ENCODE measurements at places on chromosomes 12 and 14. TPM values are rescaled to one million over a fixed set of nuclear protein-coding genes. Genes with fewer than 3 reads are reported as not detected.
A peak's percentile ranks its signal among the peaks of the same experiment; 100 is the strongest.

The ERBB3 gene
- total RNA-seq = 147 TPM

- DNase-seq = no peak
Observed at GRCh38 chr12:50678650-50679365, 85.1 kb upstream of the ATF1 start.

The TPH2 gene
- total RNA-seq = not detected

The STX2 gene
- total RNA-seq = 4.5 TPM

GRCh38 chr12:69039911-69040310 lies 106.9 kb upstream of the CPM start:
- DNase-seq = no peak

The IRAK3 gene
- total RNA-seq = 6.5 TPM

The JDP2 gene
- total RNA-seq = 51.8 TPM

DNA sequence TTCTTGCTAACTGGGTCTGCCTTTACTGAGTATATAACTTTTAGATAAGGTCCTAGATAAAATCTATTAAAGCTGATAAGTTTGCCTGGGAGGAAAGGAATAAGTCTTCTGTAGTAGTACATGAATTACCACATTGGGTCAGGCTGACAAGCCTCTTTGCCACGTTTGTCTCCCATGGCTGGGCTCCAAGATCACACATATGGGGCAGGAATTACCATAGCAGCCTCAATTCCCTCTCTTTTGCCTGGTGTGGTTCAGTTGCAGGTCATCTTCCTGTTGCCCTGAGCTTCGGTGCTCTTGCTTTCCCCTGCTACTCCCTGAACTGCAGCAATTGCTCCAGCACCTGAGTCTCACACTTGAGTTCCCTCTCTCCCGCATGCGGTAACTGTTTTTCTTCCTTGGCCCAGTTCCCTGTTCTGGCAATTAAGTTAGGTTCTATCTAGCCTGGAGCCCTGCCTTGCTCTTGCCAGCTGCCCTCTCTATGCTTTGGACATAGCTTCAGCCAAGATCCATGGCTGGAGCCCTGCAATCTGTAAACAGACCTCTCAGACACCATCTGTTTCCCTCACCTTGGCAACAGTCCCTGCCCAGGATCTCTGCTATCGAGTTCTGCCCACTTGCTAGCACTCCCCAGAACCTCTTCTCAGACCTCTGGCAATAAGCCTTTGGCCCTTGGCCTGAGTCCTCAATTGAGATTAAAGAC lies 5.8 kb upstream of the GLT8D2 start:
- no peak for DNase-seq

The MGAT4C gene
- total RNA-seq = 0.26 TPM

GRCh38 chr12:78494911-78495310 lies 369.7 kb upstream of the SYT1 start:
- no peak for DNase-seq

The CLEC14A gene
- 18.9 TPM for total RNA-seq

DNA sequence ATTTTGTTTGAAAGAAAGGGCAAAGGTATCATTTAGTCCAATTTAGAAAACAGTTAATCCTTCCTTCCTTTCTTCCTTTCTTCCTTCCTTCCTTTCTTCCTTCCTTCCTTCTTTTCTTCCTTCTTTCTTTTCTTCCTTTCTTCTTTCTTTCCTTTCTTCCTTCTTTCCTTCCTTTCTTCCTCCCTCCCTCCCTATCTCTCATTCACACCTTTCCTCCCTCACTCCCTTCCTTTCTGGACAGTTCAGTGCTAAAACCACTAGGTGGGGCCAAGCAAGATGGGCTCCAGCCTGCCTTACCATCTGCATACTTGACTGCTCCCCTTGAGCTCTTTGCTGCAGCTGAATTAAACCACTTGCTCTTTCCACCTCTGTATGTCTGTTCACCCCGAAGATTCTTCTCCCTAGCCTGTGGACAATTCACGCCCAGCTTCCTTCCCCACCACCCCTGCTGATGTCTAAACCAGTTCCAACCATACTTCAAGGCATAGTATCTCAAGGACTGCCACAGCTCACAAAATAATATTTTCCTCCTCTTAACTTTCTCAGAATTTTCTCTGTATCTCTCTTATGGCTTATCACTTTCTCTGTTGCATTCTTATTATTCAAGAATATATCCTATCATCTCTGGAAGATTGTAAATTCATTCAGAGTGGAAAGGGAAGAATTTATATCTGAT lies 78.0 kb downstream of the DBX2 start:
- no peak for DNase-seq

The SERPINA5 gene
- 1.9 TPM for total RNA-seq

GRCh38 chr12:19158923-19159322 lies 29.4 kb downstream of the PLEKHA5 start:
- no peak for DNase-seq

The UNC119B gene
- 23.1 TPM for total RNA-seq

DNA sequence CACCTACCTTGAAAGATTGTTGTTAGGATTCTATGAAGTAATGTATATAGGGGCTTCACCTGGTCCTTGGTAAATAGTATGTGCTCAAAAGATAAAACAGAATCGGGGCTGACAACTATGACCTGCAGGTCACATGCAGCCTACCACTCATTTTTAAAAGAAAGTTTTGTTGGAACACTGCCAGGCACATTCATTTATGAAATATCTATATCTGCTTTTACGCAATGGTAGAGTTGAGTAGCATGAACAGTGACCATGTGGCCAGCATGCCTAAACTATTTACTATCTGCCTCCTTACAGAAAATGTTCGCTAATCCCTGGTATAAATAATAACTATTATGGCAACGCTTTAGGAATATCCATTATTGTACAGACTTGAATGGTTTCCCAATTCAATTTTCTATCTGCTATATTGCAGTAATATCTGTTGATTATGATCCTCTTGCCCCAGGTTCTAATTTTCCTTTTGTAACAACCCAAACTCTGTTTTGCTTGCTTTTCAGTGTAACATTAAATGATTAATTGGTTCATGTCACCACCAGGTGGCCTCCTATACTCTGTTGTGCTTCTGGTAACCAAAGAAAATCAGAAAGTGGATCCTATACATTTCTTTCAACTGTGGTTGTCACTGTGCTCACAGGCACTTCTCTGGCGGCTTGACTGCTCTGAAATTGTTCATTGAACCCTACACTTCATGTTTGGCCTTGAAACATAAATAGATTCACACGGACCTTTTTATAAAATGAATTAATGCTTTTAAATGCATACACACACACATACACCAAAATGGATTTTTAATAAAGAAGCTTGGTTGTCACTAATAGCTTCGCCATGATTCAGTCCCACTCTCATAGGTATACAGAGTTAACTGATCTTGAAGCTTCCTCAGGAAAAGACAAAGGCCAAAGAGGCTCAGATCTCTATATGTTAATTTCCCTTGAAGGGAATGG lies 227.7 kb upstream of the NPAS3 start:
- DNase-seq = no peak

The NEUROD4 gene
- total RNA-seq = not detected

GRCh38 chr12:95766356-95767019 lies 24.1 kb downstream of the NTN4 start:
- no peak for DNase-seq

- no peak for DNase-seq
Observed at GRCh38 chr12:63814146-63814772, 30.2 kb upstream of the SRGAP1 start.

The OR6C76 gene
- not detected for total RNA-seq

DNA sequence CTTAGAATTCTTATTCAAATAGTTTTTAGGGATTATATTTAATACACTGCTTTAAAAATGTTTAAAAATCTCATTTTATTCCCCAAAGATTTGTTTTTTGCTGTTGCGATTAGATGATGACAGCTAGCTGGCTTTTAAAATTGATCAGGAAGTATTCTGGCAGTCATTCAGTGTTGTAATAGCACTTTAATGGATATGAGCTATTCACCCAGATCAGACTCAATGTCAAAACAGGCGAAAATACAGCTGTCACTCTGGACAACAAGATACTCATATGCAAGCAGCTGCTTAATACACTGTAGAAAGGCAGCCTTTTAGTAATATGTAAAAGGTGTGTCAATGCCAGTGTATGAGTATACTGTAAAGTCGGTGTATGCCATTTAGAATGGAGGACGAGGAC lies 91.7 kb downstream of the NPAS3 start:
- DNase-seq = no peak

The SLCO1A2 gene
- total RNA-seq = not detected

DNA sequence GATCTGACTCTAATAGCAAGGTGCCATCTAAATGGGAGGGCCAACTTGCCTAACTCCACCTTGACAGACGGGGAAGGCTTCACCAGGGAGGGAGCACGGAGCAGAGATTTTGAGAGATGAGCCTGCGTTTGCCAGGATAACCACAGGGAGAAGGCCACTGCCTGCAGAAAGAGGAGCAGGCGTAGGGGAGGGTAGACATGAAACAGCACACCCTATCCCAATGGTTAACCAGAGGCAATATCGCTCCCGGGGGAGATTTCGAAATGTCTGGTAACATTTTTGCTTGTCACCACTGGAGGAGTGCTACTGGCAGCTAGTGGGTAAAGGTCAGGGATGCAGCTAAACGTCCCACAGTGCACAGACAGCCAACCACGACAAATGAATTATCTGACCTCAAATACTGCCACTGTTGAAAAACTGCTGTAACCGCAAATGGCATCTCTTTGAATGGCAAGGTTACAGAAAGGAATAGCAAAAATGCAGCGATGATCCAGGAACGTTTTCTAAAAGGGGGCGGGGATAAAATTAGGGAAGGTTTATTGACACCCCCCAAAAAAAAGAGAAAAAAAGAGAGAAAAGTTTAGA lies 126.0 kb upstream of the ATF7IP start:
- DNase-seq = no peak

The PRB2 gene
- not detected for total RNA-seq

The SRGAP1 gene
- 10.8 TPM for total RNA-seq

The LMNTD1 gene
- total RNA-seq = not detected

GRCh38 chr12:132700212-132700822 lies 10.3 kb upstream of the PGAM5 start:
- no peak for DNase-seq

- no peak for DNase-seq
Observed at GRCh38 chr12:115756271-115756670, 521.2 kb downstream of the MED13L start.

DNA sequence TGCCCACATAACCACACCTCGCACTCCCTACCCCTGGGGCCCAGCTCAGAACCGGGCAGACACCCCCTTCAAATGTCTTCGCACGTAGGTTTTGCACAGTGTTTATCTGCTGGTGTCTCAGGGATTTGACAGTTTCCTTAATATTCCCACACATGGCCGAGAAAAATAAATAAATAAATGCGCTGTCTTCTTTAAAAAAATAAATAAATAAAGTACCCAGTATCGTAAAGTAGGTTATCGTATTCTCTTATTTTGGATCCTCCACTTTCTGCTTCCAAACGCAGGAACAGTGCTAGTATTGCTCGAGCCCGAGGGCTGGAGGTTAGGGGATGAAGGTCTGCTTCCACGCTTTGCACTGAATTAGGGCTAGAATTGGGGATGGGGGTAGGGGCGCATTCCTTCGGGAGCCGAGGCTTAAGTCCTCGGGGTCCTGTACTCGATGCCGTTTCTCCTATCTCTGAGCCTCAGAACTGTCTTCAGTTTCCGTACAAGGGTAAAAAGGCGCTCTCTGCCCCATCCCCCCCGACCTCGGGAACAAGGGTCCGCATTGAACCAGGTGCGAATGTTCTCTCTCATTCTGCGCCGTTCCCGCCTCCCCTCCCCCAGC lies 710 bp upstream of the FOS start:
- no peak for DNase-seq

- DNase-seq = no peak
Observed at GRCh38 chr12:5430641-5431603, 986 bp upstream of the NTF3 start.

GRCh38 chr14:102215071-102215470 lies 75.4 kb downstream of the WDR20 start:
- no peak for DNase-seq

- DNase-seq = no peak
Observed at GRCh38 chr12:48824112-48824511, 5.8 kb downstream of the CACNB3 start.

DNA sequence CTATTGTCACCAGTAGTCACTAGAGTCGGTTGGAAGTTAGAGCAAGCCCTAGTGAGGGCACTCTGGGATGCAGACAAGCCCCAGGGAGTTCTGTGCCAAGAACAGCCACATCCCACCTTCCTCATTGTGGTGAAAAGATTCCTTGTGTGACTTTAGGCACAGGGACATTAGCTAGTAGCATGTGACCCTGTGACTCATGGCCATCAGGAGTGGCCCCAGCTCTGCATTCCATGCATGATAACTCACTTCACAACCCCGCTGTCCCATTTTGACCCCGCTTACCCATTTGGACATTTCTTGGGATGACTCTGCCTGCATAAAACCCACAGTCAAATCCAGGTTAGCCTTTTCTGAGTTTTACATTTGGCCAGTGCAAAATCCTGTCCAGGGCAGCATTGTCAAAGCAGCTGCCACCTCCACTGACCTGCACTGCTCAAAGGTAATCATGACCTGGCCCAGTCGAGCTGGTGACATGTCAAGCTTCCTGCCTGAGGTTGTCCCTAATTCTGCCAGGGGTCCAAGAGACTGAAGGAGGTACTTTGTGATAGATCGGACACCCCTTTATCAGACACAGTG lies 430.5 kb downstream of the DPF3 start:
- DNase-seq = no peak

DNA sequence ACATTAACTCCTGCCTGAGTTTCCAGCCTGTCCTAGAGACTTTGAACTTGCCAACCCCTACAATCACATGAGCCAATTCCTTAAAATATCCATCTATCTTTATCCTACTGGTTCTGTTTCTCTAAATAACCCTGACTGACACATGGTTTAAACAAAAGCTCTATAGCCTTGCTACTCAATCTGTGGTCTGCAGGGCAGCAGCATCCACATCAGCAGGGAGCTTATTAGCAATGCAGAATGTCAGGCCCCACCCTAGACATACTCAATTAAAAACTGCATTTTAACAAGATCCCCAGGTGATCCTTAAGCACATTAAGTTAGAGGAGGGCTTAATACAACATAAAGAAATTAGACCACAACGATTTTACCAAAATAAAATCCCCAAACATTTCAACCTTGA lies 108.3 kb upstream of the CPSF6 start:
- no peak for DNase-seq

The RNASE7 gene
- 44.4 TPM for total RNA-seq

The SLC17A8 gene
- total RNA-seq = not detected

DNA sequence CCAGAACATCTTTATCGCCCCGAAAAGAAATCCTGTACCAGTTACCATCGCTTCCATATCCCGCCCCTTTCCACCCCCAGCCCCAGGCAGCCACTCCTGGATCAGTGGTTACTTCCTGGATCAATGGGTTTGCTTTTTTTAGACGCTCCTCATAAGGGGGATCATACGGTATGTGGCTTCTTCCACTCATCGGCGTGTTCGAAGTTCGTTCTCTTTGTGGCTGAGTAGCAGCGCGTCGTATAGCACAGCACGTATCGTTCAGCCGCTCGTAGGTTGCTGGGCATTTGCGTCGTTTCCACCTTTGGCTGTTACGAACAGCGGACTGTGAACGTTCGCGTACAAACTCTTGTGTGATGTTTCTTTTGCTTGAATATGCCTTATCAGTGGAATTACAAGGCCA lies 1.8 kb downstream of the NOC4L start:
- DNase-seq = no peak

GRCh38 chr12:55720894-55721444 lies 776 bp downstream of the RDH5 start:
- DNase-seq = peak; percentile 83
